Heart right ventricle (tissue), 16 donors: ENCODE measurements at places on chromosomes 4 and X.

DNA sequence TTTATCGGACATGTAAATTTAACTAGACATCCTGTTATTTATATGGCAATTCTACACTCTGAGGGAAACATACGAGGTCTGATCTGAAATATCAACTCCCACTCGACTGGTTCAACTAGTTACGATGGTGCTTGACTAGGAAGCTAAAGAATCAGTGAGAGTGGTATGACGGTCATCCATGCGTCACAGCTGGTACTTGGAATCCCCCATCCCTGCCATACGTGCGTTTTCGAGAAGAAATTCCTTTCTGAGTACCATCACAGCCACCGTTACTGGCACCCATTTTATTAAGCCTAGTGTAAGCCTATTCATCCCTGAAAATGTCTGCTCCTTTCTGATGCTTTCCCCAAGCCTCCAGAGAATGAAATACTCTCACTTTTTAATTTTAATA is 695 bp upstream of the PIGA start:
- no peak for DNase-seq

GRCh38 chrX:134640914-134641313 is 17.4 kb downstream of the PLAC1 start:
- no peak for DNase-seq

DNA sequence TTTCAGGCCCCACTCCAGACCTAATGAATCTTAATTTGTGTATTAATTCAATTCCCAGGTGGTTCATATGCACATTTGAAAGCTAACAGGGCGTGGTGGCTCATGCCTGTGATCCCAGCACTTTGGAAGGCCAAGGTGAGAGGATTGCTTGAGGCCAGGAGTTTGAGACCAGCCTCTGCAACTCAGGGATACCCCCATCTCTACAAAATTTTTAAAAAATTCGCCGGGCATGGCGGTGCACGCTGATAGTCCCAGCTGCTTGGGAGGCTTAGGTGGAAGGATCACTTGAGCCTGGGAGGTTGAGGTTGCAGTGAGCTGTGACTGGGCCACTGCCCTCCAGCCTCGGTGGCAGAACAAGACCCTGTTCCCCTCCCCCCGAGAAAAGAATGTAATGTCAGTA is 31.2 kb downstream of the ADD1 start:
- no peak for DNase-seq

DNA sequence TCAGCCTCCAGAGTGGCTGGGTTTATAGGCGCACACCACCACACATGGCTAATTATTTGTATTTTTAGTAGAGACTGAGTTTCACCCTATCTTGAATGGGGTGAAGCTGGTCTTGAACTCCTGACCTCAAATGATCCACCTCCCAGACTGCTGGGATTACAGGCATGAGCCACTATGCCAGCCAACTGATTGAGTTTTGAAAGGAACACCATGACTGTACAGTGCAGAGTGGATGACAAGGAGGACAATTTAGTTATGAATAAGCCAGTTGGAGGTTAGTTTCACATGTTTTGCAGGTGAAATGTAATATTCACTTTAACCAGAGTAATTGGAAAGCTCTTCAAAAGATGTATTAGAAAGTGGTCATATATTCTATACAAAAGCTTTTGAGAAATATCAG is 60.8 kb downstream of the PCDH18 start:
- DNase-seq: no peak

GRCh38 chrX:48913605-48914366 is 2.3 kb upstream of the SLC35A2 start:
- no peak for DNase-seq

DNA sequence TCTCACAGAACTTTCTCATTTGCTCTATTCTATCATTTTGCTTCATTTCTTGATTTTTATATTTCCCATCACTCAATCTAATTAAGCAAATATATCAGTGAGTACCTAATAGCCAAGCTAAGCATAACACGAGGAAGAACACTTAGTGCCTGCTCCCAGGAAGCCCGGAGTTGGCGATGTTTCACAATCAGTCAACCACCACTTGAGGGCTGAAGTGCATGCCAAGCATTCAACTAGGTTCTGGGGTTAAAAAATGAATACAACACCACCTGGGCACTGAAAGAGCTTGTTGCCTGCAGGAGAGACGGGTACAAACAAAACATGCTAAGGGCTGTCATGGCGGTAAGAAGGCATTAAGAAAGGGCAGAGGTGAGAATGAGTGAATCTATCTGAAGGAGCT is 47.5 kb downstream of the UCHL1 start:
- DNase-seq: no peak

- DNase-seq: no peak
Observed at GRCh38 chr4:130043732-130044160, 947.8 kb downstream of the C4orf33 start.

GRCh38 chrX:119374736-119375135 is 24.4 kb upstream of the SLC25A43 start:
- DNase-seq: no peak

- DNase-seq: no peak
Observed at GRCh38 chrX:41033299-41033698, 51.9 kb upstream of the USP9X start.

GRCh38 chr4:94548571-94548970 is 96.8 kb downstream of the PDLIM5 start:
- DNase-seq: peak; percentile 38

GRCh38 chr4:17866810-17867209 is 56.0 kb downstream of the NCAPG start:
- DNase-seq: no peak

GRCh38 chr4:139523076-139523475 is 32.9 kb downstream of the SETD7 start:
- DNase-seq: no peak

DNA sequence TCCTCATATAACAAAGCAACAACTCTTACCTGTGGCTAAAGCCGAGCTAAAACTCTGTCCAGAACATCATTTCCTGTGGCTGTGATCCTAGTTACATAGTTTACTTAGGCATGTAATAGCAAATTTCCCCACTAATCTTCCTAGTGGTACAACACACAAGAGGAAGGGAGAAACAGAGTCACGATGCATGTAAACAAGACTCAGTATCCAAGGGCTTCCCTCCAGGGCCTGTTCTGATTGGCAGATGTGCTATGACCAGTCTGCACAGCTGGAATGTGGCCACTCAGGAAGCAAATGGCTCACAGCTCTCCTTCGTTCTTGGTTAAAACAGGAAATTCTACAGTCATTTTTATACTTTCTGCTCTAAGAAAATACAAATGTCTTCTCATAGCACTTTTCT is 49.2 kb upstream of the PRSS48 start:
- peak; percentile 32 for DNase-seq

DNA sequence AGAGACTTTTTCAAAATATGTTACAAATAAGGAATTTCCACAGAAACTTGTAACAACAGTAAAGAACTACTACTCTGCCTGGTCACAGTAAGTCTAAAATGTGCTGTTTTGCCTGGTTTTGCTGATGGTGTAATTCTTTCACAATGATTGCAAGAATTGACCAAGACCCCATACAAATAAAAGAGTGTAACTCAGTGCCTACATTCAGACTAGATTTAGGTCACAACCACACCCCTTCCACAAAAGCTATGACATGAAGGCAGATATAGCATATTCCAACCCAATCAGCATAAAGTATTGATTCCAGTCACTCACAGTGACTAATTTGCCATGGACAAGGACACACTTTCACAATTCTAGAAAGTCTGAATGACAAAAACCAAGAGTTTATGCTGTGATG is 53.7 kb upstream of the TMPRSS11F start:
- DNase-seq: no peak

DNA sequence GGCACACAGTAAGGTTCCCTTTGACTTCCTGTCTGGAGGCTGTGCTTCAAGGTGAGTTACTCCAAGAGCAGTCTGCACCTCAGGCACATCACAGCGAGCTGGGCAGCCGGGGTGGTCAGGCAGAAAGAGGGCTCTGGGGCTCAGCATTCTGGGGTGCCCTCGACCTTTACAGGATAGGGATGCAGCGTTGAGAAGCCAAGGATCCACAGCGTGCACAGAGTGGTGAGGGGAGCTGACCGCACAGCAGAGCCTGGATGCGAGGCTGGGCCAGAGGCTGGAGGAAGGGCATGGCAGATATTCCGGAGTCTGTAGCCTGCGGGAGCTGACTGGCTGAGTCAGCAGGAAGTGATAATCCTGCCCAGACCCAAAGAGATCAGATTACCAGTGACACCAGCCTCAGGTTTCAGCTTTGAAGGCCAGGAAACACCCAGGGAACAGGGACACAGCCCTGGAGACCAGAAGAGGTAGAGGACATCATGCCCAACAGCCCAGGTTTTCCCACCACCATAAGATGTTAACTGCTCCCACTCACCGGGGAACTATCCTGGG is 38.4 kb upstream of the PDLIM3 start:
- no peak for DNase-seq

- DNase-seq: no peak
Observed at GRCh38 chr4:13313856-13314255, 170.3 kb downstream of the RAB28 start.

DNA sequence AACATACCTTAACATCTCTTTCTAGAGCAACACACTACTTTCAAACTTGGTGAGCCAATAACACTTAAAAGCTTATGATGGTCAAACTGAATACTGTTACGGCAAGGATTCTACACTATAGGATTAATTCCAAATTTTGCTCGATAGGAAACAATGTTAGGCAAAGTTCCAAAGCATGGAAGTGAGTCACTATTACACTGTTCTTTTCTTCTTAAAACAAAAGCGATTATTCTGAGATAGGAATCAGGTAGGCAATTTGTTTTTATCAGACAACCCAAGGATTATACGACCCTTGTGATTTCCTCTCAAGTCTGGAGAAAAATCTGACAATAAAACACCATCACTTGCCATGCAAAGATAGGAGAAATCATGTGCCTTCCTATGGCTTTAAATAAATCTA is 81.5 kb downstream of the HUWE1 start:
- DNase-seq: no peak

DNA sequence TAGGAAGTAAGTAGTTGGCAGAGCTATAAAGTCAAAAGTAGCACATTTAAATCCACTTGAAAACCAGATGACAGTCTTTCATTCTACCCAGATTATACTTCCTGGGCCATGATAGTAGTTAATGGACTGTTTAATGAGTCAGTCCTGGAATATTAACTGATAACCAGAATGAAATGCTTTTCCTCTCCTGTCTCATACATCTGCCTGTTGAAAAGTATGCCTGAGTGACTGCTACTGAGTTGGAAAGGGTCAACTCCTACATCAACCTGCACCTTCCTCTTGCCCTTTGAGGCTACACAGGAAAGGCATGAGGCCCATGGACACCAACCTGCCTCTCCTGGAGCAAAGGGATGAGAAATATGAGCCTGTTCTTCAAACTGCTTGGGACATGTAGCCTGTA is 36.0 kb upstream of the COX7B2 start:
- no peak for DNase-seq

DNA sequence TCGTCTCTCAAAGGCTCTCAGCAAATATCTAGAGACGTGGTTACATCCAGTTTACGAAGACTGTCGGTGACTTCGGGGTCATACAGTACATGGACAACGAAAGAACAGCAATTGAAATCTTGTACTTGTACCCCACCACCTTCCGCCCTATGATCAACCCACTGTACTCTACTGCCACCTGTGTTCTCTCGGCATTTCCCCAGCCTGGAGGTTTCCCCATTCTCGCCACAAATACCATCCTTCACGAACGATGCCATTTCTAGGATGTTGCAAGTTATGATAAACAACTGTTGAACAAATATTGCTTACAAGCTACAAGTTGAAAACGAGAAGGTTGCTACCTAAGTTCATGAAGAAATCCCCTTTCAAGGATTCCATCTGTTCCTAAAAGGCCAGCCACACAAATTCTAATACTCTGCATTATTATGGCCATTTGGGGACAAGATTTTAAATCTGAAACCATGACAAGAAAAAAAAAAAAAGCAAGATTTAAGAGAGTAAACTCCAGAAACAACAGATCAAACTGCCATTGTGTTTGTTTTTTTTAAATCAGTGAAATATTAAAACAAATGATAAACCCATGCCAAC is 1.6 kb downstream of the APBB2 start:
- DNase-seq: no peak

- DNase-seq: peak; percentile 59
Observed at GRCh38 chrX:10109695-10110094, 47.1 kb upstream of the CLCN4 start.

DNA sequence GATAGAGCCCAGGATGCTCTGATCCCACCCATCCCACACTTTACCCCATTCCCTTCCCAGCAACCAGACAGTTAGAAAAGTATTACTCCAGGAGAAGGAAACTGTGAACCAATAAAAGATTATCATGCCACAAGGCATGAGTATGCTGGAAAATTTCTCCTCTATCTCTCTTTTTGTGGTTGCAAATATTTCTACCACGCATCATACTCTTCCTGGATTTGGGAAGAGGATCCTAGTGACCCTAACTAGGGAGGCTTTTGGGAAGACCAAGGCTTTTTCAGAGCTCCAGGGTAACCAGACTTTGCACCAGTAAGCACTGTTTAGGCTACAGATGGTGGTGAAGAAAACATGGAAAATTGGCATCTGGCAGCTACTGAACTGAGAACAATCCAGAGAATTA is 257.6 kb upstream of the CLNK start:
- no peak for DNase-seq

DNA sequence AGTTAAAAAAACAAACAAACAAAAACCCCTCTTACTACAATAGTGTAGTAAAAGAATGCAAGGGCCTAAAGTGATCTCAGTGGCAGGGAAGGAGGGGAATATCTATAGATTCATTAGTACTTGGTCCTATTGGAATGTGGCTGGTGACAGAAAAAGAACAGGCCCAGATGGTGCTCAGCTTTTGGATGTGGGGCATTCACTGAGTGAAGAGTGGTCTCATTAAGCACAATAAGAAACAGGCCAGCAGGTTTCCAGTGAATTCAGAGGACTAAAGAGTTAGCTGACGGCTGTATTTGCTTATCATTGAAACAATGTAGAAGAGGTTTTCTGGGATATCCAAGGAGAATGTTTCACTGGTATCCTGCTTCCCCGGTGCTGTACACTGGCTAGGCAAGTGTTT is 243.8 kb upstream of the HHIP start:
- no peak for DNase-seq

DNA sequence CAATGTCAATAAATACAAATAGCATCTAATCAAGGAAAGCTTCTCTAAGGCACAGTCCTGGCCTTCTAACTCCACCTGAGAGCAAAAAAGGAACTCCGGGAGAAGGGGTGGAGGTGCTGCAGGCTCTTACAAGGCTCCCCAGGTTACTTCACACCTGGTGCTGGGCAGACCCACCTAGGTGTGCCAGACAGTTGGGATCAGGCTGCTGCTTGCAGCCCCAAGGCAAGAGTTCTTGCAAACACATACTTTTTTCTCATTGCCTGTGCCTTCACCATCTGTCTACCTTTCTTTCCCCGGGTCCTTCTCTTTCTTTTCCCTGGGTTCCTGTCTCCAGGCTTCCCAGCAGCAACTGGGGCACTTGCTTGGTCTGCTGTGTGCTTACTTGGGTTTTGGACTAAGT is 81.4 kb upstream of the STIM2 start:
- DNase-seq: no peak

GRCh38 chr4:166501941-166502382 is 628.9 kb downstream of the TLL1 start:
- DNase-seq: no peak

- DNase-seq: no peak
Observed at GRCh38 chr4:77501851-77502250, 103.8 kb upstream of the CXCL13 start.

GRCh38 chr4:168527560-168527959 is 30.7 kb downstream of the PALLD start:
- DNase-seq: no peak
